ENCODE measurements at places on chromosomes 3 and 15. TPM values are rescaled to one million over a fixed set of nuclear protein-coding genes. Genes with fewer than 3 reads are reported as not detected.

Gene MYD88
- 19.9 TPM for total RNA-seq

Gene AADACL2
- not detected for total RNA-seq

DNA sequence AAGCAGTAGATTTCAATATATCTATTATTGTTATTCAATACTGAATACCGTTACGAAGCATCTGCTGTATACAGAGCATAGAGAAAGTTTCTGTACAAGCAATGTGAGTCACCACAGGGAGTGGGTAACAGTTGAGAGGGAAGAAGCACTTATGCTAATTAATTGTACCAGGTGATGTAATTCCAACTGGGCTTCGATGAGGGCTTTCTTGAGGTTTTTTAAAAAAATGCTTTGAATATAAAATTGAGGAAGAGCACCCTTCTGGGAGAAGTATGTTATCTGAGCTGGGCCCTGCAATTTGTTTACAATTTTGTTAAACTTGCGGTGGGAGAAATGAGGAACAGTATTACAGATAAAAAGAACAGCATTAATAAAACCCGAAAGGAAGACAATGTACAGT, 197.9 kb downstream of the TPRG1 start:
- no peak for DNase-seq

- no peak for DNase-seq
These were observed 61.9 kb upstream of the TLE3 start for GRCh38 chr15:70159713-70160009.
